ENCODE measurements at places on chromosomes 3 and 15. TPM values are rescaled to one million over a fixed set of nuclear protein-coding genes. Genes with fewer than 3 reads are reported as not detected.
A peak's percentile ranks its signal among the peaks of the same experiment; 100 is the strongest.

Gene CCR9
- not detected for total RNA-seq

DNA sequence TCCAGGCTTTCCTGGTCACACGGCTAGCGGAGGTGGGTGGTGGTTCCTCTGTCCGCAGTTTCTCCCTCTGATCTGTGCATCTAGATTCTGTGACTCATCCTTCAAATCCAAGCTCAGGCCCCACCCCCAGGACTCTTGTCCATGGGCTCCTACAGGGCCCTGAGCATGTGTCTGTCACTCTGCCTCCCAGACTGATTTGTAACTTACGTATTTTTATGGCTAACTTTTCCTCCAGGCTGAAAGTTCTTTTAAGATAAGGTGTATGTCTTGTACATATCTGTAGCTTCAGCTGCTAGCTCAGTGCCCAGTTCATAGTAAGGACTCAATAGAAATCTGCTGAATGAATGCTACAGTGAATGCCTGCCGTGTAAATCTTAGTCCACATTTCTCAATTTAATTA lies 8.0 kb downstream of the ESYT3 start:
- no peak overlapping the region for H3K27ac ChIP-seq
- DNase-seq: no peak
- no peak overlapping the region for H3K4me3 ChIP-seq
- H3K4me1 ChIP-seq: peaks cover 8% of the 10 kb centered on the region
- peaks cover 14% of the 10 kb centered on the region for H3K27me3 ChIP-seq

Gene PIGZ
- total RNA-seq: 3.5 TPM

GRCh38 chr3:37824090-37824953 lies 37.4 kb upstream of the CTDSPL start:
- peaks cover 7% of the 10 kb centered on the region for H3K4me1 ChIP-seq
- peaks cover 8% of the 10 kb centered on the region for H3K27me3 ChIP-seq
- no peak overlapping the region for H3K27ac ChIP-seq
- no peak overlapping the region for H3K4me3 ChIP-seq
- H3K36me3 ChIP-seq: peaks cover 21% of the 10 kb centered on the region
- DNase-seq: no peak

DNA sequence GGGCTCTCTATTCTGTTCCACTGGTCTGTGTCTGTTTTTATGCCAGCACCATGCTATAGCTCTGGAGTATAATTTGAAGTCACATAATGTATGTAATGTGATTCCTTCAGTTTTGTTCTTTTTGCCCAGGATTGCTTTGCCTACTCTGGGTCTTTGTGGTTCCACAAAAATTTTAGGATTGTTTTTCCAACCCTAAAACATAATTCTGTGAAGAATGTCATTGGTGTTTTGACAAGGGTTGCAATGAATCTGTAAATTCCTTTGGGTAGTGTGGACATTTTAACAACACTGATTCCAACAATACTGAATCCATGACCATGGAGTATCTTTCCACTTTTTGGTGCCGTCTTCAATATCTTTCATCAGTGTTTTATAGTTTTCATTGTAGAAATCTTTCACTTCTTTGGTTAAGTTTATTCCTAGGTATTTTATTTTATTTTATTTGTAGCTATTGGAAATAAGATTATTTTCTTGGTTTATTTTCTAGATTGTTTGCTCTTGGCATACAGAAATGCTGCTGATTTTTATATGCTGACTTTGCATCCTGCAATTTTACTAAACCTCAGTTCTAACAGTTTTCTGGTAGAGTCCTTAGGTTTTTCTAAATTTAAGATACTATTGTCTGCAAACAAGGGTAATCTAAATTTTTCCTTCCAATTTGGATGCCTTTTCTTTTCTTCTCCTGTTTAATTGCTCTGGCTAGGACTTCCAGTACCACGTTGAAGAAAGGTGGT lies 29.7 kb downstream of the TJP1 start:
- H3K36me3 ChIP-seq: peaks cover 57% of the 10 kb centered on the region
- H3K4me3 ChIP-seq: peak overlapping the region; percentile 89
- no peak for DNase-seq
- H3K27me3 ChIP-seq: peaks cover 8% of the 10 kb centered on the region

DNA sequence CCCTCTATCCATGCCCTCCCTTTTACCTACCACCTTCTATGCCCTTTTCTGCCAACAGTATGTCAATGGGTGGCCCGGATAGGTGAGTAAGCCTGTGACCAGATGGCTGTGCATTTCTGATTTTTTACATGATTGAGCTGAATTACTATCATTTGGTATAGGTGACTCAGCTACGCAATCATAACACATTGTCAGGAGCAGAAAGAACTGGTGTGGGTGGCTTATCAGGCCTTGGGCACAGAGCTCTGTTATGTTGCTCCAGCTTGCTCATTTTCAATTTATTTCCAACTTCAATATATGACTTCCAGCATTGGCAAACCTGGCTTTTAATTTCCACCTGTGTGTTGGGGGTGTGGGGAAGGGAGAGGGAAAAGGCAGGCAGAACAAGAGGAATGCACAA lies 86.6 kb upstream of the AGBL1 start:
- H3K4me1 ChIP-seq: no peaks in the 10 kb centered on the region
- no peaks in the 10 kb centered on the region for H3K36me3 ChIP-seq
- no peak for DNase-seq
- H3K4me3 ChIP-seq: no peak overlapping the region
